CD4-positive, alpha-beta T cell treated with Interleukin-4 for 4 hours (primary cell): ENCODE measurements at places on chromosomes 13 and 19.

DNA sequence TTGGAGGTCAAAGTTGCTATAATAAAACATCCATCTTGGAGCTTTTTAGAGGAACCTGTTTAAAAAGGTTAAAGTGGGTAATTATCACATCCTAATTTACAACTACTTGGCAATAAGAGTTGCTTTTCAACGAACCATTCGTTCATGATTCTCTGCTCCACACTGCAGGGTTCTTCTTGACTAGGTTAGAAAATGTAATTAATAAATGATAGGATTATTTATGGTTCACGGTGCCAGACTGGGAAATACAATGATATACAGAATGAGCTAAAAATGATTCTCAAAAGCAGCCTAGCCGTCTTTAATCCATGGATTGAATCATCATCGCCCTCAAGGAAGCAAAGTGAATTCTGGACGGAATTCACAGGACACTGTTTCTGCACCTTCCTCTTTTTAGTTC is 291.2 kb downstream of the TEX29 start:
- DNase-seq, result no peak

- DNase-seq, result peak; percentile 47
Measured at GRCh38 chr19:21202865-21203494, 61.1 kb downstream of the ZNF431 start.

GRCh38 chr13:70432276-70432805 is 324.1 kb upstream of the KLHL1 start:
- DNase-seq, result no peak

- DNase-seq, result no peak
Measured at GRCh38 chr19:29326351-29326750, 113.4 kb upstream of the UQCRFS1 start.

- DNase-seq, result no peak
Measured at GRCh38 chr13:57346786-57347185, 179.8 kb downstream of the PRR20E start.

GRCh38 chr13:96546463-96546862 is 447.8 kb downstream of the OXGR1 start:
- DNase-seq, result no peak

- no peak for DNase-seq
Measured at GRCh38 chr13:110492679-110493593, 68.6 kb downstream of the RAB20 start.

- DNase-seq, result peak; percentile 45
Measured at GRCh38 chr13:19927117-19927748, 31.3 kb upstream of the ZMYM2 start.

- DNase-seq, result no peak
Measured at GRCh38 chr13:72383646-72384045, 343.8 kb downstream of the MZT1 start.

- DNase-seq, result no peak
Measured at GRCh38 chr13:94218951-94219350, 260.5 kb downstream of the DCT start.

GRCh38 chr13:89920461-89920860 is 1427.0 kb upstream of the MIR17HG start:
- no peak for DNase-seq

GRCh38 chr13:85194482-85194881 is 604.7 kb downstream of the SLITRK6 start:
- no peak for DNase-seq

GRCh38 chr19:17579661-17580244 is 24.3 kb downstream of the COLGALT1 start:
- no peak for DNase-seq

GRCh38 chr13:27853861-27854260 is 61.6 kb downstream of the GSX1 start:
- no peak for DNase-seq
